ENCODE measurements at places on chromosomes 7 and 10.

DNA sequence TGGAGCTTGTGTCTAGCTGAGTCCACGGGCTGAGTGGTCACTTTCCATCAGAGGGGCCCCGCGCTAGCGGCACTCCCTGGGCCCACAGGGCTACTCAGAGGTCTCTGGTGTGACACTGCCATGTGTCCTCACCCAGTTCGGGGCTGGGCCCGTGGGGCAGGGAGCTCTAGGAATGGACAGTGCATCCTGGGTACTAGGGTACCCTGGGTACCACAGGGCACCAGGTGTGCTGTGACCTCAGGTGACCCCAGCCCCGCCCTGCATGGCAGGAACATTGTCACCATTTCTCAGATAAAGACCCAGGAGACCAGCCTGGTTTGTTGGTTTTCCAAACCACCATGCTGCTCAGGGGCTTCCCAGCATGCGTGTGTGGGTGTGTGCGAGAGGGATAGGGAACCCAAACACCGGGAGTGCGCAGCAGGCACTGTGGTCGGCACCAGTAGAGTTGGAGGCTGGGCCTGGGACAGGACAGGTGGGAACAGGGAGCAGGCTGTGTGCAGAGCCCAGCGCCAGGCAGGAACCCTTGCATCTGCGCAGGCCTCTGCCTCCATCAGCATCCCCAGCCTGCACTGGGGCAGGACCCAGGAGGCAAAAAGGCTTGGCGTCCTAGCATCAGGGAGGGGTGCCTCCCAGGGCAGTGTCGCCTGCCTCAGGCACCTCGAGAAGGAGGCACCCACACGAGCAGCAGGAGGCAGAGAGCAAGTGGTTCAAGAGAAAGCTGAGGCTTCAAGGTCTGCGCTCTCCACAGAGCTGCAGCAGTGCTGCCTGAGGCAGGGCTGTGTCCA is 19.4 kb upstream of the CSGALNACT2 start:
- no peak for DNase-seq

DNA sequence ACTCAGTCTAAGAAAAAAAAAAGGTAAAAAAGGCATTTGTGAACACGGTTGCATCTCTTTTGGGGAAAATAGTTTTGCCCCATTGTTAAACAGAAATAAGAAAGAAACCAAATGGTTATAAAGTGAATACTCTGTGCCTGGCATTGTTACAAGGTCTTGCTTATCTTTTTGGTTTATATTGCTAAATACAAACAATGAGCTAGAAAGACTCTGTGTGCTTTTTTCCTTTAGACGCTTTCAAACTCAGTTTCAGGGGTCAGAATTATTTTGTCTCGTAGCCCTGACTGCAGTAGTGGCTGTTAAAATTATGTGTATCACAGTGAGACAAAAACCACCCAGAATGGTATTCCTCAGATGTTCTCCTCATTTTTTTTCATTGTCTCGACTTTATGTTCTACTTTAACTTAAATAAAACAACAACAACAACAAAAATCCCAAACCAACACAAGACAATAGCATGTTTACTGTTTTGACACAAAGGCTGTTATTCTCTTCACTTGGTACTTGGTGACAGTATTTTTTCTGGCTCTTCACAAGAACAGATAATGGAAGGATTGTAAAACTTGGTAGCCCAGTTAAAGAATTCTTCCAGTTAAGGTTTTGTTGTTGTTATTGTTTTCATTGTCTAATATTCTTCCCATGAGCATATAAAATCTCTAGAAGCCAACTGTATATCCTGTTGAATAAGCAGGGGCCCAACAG is 190.1 kb downstream of the PLXDC2 start:
- DNase-seq, result no peak

GRCh38 chr7:31785101-31785500 is 98.1 kb downstream of the PPP1R17 start:
- DNase-seq, result no peak

DNA sequence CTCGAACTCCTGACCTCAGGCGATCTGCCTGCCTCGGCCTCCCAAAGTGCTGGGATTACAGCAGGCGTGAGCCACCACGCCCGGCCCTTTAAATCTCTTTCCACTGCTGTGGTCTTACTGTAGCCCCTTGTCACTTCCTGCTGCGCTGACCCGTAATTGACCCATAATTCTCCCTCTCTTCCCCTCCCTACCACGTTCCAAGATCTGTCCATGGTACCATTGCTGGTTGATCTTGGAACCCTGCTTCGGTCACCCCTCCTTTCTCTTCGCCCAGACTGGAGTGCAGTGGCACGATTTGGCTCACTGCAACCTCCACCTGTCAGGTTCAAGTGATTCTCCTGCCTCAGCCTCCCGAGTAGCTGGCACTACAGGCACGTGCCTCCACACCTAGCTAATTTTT is 6.5 kb downstream of the POR start:
- DNase-seq, result no peak

GRCh38 chr10:98453729-98454128 is 7.0 kb upstream of the HPS1 start:
- no peak for DNase-seq

DNA sequence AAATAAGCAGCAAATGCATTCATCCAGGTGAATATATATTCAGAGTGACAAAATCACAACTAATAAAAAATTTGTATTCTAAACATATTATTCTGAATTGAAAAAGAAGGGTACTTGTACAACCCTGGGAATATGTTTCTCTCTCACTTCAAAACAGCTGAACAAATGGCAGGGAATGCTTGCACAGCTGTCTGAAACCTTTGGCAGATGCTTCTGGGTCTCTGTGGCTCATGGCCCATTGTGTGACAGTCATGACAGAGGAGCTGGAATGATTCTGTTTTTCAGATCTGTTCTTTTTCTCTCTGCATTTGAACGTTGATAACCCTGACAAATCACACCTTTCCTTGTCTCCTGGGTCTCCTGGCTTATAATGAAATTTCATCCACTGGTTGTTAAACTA is 275.7 kb upstream of the FZD1 start:
- DNase-seq, result no peak

GRCh38 chr7:30224511-30225062 is 59.8 kb upstream of the ZNRF2 start:
- DNase-seq, result no peak

DNA sequence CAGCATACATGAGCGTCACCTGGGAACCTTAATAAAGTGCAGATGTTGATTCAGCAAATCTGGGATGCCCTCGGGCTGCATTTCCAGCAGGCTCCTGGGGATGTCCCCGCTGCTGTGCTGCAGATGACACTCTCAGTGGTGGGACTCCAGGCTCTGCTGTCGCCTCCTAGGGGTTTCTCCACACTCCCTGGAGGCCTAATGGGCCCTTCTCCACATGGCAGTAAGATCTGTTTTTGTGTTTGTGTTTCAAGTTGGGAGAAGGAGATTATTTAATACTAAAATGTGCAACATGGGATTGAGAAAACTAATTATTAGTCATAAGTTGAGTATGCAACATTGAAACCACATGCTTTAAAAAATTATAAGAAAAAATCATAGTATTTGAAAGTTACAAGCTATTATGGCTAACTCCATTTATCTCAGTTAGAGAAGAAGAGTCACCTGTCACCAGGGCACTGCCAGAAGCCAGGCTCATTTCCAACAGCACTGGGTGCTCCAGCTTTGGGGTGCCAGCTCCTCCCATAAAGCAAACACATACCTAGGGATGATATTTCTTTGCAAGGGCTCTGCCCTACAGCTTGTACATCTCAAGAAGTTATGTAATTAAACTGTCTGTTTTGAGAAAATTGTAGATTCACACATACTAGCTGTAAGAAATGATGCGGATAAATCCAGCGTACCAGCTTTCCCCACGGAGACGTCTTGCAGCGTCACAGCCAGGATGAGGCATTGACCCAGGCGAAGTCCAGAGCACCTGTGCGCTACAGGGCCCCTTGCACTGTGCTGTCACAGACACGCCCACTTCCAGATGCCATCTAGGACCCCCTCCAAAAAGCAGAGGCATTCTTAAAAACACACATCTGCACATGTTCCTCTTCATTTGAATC is 106.4 kb downstream of the EGFR start:
- DNase-seq, result no peak

- DNase-seq, result no peak
Measured at GRCh38 chr7:130872341-130872740, 138.3 kb upstream of the KLF14 start.

- DNase-seq, result no peak
Measured at GRCh38 chr10:73836427-73836980, 25.1 kb upstream of the NDST2 start.

GRCh38 chr7:42740408-42740807 is 171.5 kb downstream of the C7orf25 start:
- no peak for DNase-seq

- no peak for DNase-seq
Measured at GRCh38 chr7:22860784-22861482, 38.3 kb upstream of the TOMM7 start.

DNA sequence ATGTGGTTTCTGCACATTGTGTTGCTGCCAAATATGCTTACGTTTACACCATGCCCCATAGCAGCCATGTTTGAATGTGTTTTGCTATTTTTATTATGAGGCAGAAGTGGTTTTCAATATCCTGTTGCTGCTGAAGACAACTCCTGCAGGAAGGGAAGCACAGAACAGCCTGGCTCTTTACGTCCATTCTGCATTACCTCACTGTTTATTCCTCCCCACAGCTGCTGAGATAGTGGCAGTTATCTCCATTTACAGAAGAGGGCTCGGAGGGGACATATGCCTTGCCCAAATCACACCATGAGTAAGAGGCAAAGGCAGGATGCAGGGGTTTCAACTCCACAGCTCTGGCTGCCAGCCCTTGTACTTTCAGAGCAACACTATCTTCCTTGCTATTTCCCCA is 35.3 kb downstream of the PLPP4 start:
- DNase-seq, result no peak

DNA sequence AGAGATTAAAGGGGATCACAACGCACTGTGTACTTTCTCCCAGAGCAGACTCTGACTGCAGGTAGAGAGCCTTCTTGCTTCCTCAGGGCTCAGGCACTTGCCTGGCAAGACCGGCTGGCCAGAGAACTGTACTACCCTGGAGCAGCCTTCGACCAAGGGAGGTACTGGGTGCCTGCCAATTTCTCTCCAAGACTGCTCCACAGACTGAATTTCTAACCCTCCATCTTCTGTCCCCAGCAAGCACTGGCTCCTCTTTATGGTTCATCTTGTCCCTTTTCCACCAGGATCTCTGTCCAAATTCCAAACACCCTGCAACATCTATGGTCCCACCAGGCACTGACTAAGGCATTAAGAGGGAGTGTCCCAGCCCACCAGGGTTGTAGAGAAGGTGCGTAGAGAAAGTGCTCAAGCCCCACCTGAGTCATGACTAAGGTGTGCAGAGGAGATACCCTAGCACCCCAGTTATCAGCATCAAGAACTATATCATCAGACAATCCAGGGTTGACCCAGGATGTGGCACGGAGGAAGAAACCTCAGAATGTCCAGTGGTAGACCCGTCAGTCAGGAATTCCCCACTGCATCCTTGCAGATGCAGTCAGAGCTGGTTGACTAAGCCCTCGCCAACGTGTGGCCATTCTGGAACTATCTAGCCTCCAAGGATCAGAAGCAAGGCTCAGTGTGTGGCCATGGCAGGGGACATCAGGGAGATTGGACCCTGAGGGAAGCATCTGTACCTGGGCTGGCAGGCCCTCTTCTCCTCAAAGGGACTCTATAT is 60.9 kb upstream of the CAMK2B start:
- no peak for DNase-seq

- no peak for DNase-seq
Measured at GRCh38 chr7:123230147-123230546, 30.4 kb upstream of the SLC13A1 start.

- no peak for DNase-seq
Measured at GRCh38 chr7:110375068-110375467, 715.9 kb upstream of the LRRN3 start.

- DNase-seq, result peak; percentile 12
Measured at GRCh38 chr7:80018941-80019808, 115.5 kb upstream of the GNAI1 start.

GRCh38 chr10:30865141-30865926 is 166.3 kb downstream of the ZNF438 start:
- DNase-seq, result no peak

DNA sequence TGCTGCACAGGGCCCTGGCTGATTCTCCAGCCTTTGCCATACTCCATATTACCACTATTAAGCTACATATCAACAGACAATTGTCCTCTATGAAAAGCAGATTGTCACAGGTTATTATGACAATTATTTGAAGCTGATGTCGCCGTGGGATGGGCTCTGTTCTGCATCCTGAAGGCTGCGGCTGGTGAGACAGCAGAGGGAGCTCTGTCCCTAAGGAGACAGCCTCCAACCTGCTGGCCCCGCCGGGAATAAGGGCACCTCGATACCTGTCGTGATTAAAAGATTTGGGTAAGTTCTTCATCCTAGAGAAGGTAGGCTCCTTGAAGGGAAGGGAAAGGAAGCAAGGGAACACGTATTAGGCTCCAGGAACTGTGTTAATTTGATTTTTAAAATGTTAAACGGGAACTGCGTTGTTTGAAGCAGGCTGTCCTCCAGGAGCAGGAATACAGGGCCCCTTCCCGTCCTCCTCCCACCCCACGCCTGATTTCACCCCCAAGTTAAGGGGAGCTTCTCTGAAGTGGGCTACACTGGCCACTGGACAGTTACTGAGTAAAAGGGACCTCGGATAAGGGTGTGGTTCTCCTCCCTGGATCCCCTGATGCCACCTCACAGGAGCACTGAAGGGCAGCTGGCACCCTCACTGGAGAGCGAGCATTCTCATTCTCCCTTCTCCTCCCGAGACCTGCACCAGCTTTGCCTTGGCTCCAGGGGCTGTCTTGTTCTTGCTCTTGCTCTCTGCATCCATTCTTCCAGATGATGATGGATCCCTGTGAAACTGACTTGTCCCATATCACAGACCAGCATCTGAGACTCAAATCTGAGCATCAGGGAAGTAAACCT is 11.8 kb upstream of the TIAL1 start:
- peak; percentile 27 for DNase-seq

- DNase-seq, result no peak
Measured at GRCh38 chr7:17041324-17041723, 159.5 kb upstream of the AGR3 start.

DNA sequence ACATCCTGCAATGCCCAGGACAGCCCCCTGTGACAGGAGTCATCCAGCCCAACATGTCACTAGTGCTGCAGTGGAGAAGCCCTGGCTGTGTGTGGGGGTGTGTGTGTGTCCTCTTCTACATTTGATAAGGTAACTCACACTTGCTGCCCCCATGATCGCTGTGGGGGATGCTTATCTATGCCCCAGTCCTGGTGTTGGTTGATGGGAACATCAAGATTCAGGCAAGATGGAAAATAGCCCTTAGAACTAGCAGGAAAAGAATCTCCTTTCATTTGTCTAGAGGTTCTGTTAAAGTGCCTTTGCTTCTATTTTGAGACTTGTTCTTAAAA is 52.4 kb downstream of the TCF7L2 start:
- DNase-seq, result no peak

GRCh38 chr7:25922296-25922695 is 229.7 kb upstream of the NFE2L3 start:
- DNase-seq, result no peak

GRCh38 chr7:14096159-14096558 is 106.7 kb upstream of the ETV1 start:
- DNase-seq, result no peak

DNA sequence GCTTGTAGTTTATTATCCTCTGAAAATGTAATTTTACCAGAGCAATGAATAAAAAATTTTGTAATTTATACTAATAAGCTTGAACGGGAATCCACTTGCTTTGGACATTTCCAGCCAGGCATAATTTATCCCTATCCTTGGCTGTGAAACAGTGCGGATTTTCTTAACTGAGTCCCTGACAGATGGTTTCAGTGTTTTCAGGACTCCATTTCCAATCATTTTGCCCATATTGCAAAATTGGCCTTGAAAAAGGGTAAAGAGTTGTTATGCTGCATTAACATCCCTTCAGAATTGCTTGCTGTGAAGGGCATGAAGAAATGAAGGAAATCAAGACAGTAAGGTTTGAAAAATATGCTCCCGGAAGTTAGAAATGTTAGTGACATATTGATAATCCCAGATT is 57.7 kb downstream of the NXPH1 start:
- DNase-seq, result no peak
